T47D (cell line): ENCODE measurements at places on chromosomes 7 and 10.

DNA sequence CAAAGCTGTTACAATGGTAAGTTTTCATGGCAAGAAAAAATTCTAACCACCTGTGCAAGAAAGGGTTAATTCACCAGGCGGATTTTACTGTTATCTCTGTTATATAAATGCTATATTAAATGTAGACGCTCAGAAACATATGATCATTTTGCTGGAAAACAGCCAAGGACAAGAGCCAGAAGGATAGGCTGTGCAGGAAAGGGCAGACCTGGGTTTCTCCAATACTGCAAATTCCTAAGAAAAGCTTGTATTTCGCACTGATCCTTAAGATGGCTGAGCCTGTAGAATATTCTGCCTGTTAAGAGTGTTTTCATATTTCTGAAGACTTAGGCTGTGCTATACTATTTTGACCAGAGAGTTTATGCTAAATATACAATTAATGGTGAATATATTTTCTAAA, 564.1 kb upstream of the KCND2 start:
- no peak for DNase-seq

- no peak for DNase-seq
These were observed 7.1 kb downstream of the CCSER2 start for GRCh38 chr10:84335516-84335915.

DNA sequence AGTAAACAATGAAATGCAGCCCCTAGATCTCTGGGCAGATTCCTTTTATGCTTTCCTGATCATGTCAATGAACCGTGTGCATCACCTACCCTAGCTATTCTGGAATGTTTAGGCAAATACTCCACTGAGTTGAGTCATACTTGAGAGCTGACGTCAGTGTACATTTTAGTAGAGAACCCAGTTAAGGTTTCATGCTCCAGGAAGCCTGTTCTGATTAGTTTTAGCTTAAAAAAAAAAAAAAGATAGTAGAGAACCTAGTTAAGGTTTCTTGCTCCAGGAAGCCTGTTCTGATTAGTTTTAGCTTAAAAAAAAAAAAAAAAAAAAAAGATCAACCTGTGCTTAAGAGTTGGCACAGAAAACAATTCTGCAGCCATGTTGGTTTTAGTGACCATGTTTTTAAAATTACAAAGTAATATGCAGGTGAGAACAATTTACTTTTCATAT, 3.7 kb upstream of the MCU start:
- DNase-seq: peak; percentile 66

- no peak for DNase-seq
These were observed 319.2 kb upstream of the PLXDC2 start for GRCh38 chr10:19497026-19497425.

DNA sequence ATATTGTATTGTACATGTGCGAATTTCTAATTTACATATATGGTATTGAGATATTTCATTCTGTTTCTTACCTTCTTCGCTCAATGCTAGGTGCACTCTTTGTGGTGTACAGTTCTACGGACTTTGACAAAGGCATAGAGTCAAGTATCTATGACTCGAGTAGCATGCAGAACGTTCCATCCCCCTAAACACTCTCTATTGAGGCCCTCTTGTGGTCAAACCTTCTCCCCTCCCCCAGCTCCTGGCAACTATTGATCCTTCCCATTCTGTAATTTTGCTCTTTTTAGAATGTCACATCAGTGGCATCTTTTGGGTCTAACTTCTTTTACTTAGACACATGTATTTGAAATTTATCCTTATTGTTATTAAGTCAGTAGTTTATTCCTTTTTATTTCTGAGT, 30.7 kb upstream of the GDF10 start:
- DNase-seq: peak; percentile 24

- DNase-seq: no peak
These were observed 70.5 kb upstream of the ABI1 start for GRCh38 chr10:26931223-26931622.

- no peak for DNase-seq
These were observed 42.2 kb downstream of the XPNPEP1 start for GRCh38 chr10:109880886-109881768.

- DNase-seq: no peak
These were observed 99.6 kb downstream of the DNAH11 start for GRCh38 chr7:21642422-21642821.

DNA sequence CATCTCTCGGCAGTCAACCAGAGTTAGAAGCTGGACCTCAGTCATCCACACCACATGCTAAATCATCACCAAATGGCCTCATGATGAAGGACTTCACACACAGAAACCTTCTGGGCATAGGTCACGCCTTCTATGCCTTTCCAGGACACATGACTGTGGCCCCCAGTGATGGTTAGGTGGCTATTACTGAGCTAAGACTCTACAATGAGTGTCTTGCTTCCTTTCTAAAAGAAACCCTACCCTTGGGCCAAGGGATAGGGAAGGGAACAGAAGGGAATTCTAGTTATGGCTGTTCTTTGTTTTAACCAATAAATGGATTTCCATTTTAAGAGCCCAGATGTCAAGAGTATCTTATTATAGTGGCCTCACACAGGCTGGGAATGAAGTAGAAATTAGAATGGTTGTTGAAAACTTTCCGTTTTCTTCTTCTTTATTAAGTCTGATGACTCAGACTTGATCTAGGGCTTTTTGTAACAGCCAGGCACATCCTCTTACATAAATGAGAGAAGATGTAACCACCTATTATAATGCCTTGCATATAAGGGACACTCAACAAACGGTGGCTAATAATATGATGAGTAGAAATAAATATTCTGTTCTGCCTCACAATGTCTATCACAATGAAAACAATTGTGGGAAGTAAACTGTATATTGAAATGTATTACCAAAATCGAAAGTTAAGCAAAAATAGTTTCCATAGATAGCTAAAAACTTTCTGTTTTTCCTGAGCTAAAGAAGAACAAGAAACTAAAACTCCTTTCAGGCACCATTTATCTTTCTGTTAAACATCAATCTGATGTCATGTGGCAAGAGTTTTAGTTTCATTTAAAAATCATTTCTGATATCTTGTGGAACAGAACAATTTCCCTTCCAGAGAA, 62.5 kb upstream of the TOMM7 start:
- DNase-seq: no peak

DNA sequence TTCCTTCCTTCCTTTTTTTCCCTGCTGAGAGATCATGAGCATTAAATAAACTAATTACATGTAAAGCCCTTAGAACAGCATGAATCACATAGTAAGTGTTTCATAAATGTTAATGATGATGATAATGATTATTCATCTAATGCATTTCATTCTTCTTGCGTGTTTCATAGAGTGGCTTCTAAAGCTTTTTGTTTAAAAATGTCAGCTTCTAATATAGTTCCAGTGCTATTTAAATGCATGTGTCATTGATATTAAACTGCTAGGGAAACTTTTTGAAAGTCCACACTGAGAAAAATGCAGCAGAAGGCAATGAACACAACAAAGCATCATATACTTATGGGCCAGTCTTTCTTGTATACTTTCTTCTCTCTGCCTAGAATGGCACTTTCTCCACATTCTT, 894.8 kb downstream of the REEP3 start:
- DNase-seq: no peak

DNA sequence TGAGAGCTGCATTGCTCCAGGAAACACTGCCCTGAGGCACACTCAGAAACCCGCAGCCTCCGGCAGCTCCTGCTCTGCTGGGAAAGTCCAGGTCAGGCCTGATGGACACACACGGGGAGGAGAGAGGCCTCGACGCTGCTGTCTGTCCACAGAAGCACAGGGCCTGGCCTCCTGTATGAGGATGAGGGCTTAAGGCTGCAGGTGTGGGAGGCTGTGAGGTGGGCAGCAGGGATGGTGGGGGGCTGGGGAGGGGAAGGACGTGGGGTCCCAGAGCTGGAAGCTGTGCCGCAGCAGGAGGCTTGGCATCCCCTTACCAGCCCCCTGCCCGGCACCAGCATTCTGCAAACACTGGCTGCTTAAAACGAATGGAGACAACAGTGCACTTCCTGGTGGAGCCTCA, 186.2 kb downstream of the DNAJB6 start:
- DNase-seq: no peak

GRCh38 chr7:11557627-11558026, 274.4 kb downstream of the THSD7A start:
- peak; percentile 63 for DNase-seq

GRCh38 chr7:66205741-66206090, 582 bp downstream of the TPST1 start:
- DNase-seq: peak; percentile 41

- DNase-seq: no peak
These were observed 88.6 kb downstream of the SPAG6 start for GRCh38 chr10:22433875-22434274.

DNA sequence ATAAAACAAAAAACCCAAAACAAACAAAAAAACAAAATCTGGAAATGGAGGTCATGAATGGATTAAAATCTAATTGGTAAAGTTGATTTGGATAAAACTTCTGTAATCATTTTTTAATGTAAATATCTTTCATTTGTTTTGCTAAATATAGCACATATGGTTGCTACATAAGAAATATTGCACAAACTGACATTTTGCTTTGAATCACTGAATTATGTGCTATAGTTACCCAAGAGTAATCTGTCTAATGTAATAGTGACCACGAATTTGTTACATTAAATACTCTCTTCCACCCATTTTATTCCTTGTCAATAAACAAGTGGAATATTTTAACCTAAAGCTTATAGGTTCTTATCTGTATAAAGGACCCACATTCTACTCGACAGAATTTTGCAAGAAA, 6.2 kb downstream of the CFAP58 start:
- no peak for DNase-seq

- DNase-seq: no peak
These were observed 111.5 kb downstream of the LRMDA start for GRCh38 chr10:75542906-75543305.

DNA sequence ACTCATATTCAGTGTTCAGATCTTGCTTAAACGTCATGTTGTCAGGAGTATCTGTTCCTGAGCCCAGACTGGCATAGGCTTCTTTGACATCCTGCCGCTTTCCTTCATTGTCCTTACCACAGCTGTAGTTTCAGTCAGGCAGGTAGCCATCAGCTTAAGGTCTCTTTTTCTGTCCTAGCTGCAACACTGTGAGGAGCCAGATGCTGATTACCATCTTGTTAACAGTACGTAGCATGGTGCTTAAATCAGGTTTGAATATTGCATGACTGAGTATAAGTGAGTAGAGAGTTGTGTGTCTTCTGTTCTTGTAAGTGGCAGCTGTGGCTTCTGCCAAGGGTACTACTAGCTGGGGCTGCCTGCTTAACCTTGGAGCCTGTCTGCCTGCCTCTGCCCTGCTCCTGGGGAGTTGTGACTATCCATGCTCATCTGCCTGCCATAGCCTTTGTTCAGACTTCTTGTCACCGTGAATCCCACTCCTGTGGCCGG, 92.6 kb downstream of the MAPK8 start:
- DNase-seq: no peak

- DNase-seq: no peak
These were observed 170.8 kb downstream of the PDE1C start for GRCh38 chr7:31899356-31899927.

DNA sequence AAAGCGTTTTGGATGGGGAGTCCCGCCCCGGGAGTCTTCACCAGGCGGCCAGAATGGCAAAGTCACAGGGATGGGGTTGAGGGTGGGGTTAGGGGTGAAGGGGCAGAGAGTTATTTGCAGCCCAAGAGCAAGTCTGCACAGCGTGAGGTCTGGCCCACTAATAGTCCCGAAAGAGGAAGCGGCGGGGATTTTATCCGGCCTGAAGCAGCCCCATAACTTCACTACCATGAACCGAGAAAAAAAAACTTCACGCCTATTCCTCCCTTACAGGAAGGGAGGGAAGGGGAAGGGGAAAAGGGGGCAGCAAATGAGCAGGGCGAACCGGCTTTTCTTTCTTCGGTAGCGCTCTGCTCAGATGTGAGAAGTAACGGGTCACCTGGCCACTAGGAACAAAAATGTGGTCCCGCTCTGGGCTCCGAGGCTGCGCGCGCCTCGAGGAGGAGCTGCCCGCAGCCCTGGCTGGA, 712 bp downstream of the ITPRIP start:
- peak; percentile 37 for DNase-seq

- no peak for DNase-seq
These were observed 101.7 kb upstream of the TMEM26 start for GRCh38 chr10:61554925-61555324.

GRCh38 chr7:19620470-19620869, 88.4 kb downstream of the POLR1F start:
- DNase-seq: no peak

GRCh38 chr10:3206511-3207157, 34.1 kb upstream of the PITRM1 start:
- no peak for DNase-seq

DNA sequence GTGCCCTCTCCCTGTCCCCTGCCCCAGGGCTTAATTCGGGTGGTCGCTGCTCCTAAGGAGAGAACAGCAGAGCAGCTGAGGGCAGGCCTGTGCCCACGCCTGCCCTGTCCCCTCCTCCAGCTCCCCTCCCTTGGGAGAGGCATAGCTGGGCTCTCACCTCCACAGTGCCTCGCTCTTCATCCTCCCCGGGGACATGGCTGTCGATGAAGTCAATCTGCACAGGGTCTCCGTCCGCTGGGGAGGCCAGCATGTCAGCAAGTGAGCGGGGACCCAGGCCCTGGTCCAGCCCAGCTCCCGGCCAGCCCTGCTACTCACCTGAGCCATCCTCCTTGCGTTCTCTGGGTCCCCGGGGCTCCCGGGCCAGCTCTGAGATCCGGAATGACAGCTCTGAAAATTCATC, 3.8 kb upstream of the SAP25 start:
- DNase-seq: no peak

- DNase-seq: peak; percentile 67
These were observed at the start of gene DNAJC1 for GRCh38 chr10:22003177-22003963. TSS of gene DNAJC1 (minus strand) at chr10:22003730. CDS start at chr10:22003434, 296 bp downstream.

DNA sequence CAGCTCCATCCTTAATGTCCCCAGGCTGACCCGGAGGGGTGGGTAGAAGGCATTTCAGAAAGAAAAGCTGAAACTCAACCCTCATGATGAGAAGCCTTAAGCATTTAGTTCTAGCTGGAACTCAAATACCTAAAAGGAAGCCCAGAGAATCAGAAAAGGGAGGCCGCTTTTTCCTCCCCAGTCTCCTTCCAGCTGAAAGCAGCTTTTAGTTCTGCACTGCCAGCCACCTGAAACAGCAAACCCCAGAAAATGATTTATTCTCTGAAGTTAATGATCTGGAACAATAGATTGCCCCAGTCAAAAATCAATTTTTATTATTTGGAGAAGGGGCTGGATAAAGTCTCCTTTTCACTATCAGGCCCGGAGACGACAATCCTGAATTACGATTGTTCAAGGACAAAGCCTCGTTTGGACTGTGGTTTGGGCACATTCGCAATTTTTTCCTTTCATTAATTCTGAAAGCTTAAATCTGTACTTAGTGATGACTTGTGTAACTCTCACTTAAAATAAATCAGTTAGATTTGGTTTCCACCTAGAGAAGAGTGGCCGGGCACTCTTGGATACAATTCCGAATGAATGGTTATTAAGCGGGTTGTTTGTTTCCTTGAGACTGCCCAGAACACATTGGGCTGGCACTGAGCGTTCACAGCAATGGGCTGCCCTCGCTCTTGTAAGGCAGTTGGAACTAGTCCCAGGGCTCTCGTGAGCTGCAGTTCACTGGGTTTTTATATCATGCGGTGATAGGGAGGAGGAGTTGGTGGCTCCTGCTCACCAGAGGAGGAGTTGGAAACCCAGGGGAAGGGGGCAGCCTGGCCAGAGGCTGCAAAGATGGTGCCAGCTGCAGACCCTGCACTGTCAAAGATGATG, 262.2 kb downstream of the CCSER2 start:
- no peak for DNase-seq
